Stimulated activated CD4-positive, alpha-beta T cell treated with anti-CD3 and anti-CD28 coated beads, Interleukin-4, amount 100 ng/mL, for 48 hours (primary cell): ENCODE measurements at places on chromosomes 5 and 9.

- no peak for DNase-seq
Measured at GRCh38 chr5:23089286-23089685, 236.1 kb upstream of the CDH12 start.

DNA sequence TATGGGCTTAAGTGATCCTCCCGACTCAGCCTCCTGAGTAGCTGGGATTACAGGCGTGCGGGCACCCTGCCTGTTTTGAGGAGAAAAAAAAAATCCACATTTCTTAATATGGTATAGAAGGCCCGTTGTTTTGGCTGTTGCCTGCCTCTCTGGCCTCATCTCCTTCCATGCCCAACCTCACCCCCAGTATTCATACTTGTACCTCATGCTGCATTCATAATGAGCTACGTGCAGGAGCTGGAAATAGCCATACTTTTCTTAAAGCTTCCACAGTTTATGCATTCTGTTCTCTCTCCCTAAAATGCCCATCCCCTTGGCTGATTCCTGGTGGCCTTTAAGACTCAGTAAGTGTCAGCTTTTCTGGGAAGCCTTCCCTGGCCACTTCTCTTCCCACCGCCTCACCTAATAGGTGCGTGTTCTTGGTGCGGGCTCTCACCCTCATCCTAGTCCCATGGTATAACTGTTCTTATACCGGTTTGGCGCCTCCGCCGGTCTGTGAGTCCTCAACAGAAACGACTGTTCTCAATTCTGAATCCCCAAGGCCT, 2.1 kb upstream of the TPM2 start:
- no peak for DNase-seq

- DNase-seq: no peak
Measured at GRCh38 chr5:43530648-43531047, 15.7 kb upstream of the C5orf34 start.

GRCh38 chr5:146024034-146024433, 81.3 kb downstream of the PLAC8L1 start:
- no peak for DNase-seq

- no peak for DNase-seq
Measured at GRCh38 chr5:85375525-85375924, 990.8 kb upstream of the EDIL3 start.

GRCh38 chr9:107853461-107853860, 363.9 kb upstream of the KLF4 start:
- no peak for DNase-seq

DNA sequence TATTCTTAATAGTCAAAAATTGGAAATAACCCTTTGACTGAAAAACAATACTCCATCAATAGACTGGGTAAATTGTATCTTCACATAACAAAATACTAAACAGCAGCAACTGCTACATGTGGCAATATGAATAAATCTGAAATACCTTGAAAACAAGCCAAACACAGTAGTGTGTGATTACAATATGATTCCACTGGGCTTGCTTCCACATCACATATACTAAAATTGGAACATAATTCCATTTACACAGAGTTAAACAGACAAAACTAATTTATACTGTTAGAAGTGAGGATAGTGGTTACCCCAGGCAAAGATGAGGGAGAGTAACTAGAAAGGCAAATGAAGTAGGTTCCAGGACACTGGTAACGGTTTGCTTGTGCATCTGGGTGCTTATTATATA, 20.4 kb downstream of the FNIP1 start:
- DNase-seq: no peak

- no peak for DNase-seq
Measured at GRCh38 chr9:112327718-112328450, 5.5 kb downstream of the PTBP3 start.

DNA sequence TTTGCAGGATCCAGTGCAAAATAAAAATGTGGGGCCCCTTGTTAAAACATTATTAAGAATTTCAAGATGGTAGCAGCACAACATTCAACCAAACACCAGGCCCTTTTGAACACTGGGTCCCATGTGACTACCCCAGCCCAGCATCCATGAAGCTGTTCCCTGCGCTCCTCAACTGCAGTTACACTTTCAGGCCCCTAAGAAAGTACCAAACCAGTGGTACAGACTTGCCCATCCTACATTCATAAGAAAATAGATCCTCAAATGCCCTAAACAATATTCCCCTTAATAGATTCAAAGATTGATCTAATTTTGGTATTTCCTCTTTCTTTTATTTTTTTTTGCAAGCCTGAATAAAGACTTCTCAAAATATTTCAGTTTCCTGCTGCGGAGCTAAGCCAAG, 201.7 kb downstream of the EFNA5 start:
- DNase-seq: no peak

DNA sequence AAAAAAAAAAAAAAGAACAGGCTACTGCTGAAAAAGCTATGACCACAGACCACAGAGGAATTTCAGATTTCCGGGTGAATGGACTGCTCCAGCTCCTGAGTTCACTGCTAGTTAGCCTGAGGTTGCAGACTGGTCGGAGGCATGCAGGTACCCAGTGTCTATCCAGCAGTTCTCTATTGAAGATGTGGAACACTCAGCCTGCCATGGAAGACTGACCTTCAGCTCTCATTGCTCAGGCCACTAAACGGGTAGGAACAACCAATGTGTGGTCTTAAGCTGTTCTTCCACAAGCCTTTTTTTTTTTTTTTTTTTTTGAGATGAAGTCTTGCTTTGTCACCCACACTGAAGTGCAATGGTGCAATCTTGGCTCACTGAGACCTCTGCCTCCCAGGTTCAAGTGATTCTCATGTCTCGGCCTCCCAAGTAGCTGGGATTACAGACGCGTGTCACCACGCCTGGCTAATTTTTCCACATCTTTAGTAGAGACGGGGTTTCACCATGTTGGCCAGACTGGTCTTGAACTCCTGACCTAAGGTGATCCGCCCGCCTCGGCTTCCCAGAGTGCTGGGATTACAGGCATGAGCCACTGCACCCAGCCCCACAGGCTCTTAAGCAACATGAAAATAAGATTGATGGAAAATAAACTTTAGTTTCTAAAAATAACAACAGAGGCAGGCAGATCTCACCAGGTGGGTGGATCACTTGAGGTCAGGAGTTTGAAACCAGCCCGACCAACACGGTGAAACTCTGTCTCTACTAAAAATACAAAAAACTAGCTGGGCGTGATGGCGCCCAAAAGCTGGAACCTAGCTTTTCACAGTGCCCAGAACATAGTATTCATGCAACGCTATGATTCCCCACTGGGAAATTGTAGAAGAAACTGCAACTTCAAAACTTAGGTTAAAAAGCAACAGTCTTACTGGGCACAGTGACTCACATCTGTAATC, 20.0 kb upstream of the NPM1 start:
- DNase-seq: no peak

DNA sequence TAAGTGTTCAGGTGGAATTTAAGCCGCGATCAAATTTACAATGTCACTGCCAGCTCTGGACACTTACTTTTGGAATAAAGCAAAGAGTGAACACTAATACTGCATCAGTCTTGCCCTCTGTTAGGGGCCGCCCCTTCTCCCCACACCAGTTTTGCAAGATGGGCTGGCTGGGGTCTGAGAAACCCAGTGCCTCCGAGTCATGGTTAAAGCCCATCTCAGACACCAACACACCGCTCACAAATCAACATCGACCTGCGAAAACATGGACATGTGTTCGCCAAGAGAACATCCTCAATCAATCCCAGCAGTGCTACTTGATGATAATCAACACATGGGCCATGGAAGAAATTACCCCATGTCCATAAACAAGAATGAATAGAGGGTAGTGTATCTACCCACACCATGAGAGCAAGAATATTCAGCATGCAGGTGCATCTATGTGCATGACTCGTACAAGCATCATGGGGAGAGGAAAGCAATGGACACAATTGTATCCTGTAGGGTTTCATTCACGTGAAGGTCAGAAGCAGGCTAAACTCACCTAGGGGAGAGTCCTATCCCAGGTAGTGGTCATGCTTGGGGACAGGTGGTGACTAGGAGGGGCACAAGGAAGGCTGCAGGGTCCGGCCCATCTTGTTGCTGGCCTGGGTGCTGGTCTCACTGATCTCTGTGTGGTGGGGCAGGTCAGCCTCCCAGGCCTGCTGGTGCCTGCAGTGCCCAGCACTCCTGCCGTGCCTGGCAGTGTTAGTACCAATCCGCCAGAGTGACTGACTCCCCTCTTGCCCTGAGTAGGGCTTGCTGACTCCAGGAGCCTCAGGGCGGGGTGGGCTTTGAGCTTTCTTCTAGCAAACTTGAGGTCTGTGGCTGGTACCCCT, 5.0 kb downstream of the S1PR3 start:
- DNase-seq: no peak

- DNase-seq: no peak
Measured at GRCh38 chr5:169631360-169631759, 5.7 kb upstream of the DOCK2 start.

DNA sequence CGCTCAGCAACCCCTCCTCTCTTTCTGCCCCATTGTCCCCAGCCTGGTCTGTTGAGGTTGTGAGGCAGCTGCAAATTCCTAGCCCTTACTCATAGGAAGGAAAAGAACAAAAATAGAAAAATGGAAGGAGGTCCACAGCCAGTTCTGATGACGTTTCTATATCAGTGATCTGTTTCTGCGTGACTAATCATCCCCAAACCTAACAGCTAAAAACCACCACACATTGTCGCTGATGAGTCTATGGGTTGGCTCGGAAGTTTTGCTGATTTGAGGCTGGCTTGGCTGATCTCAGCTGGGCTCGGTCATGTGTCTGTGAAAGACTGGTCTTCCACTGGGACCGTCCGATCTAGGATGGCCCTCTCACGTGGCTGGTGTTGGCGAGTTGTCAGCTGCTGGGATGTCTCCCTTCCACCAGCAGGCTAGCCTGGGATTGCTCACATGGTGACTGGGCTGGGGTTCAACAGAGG, 200.6 kb upstream of the ZNF618 start:
- DNase-seq: no peak
